Testis (tissue), 5 donors: ENCODE measurements at places on chromosomes 1 and 21. TPM values are rescaled to one million over a fixed set of nuclear protein-coding genes. Genes with fewer than 3 reads are reported as not detected.

ZBTB8B gene
- 0.55 TPM for total RNA-seq

ZNF648 gene
- 5.0 TPM for total RNA-seq

FCRL5 gene
- total RNA-seq: 1.1 TPM

KRTAP13-2 gene
- not detected for total RNA-seq

TMEM52 gene
- 143 TPM for total RNA-seq

SPRR1A gene
- not detected for total RNA-seq

DNA sequence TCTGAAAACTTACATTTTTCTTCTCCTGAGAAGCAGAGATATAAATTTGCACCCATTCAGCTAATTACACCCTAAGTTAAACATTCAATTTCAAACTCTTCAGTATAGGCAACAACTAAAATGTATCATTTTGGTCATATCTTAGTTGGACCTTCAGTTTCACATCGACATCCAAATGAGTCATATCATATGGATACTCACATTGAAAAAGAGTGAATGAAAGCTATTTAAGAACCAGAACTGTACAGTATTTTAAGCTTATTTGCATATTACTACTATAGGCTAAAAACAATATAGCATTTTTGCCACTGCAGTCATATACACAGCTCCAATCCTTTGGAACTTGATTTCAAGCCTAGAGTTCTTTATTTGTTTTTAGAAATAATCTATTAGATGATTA, 33.6 kb downstream of the USP25 start:
- DNase-seq: no peak
- H3K27me3 ChIP-seq: no peaks in the 10 kb centered on the region
- no peak overlapping the region for H3K27ac ChIP-seq
- no peaks in the 10 kb centered on the region for H3K36me3 ChIP-seq

- H3K27ac ChIP-seq: no peak overlapping the region
- no peaks in the 10 kb centered on the region for H3K36me3 ChIP-seq
- H3K4me3 ChIP-seq: no peak overlapping the region
- H3K27me3 ChIP-seq: no peaks in the 10 kb centered on the region
- no peak for DNase-seq
Observed at GRCh38 chr21:37561506-37561905, 194.9 kb downstream of the DYRK1A start.

- H3K4me3 ChIP-seq: no peak overlapping the region
- H3K27me3 ChIP-seq: no peaks in the 10 kb centered on the region
- DNase-seq: no peak
Observed at GRCh38 chr1:20487236-20487590, 1.2 kb upstream of the CAMK2N1 start.

DNA sequence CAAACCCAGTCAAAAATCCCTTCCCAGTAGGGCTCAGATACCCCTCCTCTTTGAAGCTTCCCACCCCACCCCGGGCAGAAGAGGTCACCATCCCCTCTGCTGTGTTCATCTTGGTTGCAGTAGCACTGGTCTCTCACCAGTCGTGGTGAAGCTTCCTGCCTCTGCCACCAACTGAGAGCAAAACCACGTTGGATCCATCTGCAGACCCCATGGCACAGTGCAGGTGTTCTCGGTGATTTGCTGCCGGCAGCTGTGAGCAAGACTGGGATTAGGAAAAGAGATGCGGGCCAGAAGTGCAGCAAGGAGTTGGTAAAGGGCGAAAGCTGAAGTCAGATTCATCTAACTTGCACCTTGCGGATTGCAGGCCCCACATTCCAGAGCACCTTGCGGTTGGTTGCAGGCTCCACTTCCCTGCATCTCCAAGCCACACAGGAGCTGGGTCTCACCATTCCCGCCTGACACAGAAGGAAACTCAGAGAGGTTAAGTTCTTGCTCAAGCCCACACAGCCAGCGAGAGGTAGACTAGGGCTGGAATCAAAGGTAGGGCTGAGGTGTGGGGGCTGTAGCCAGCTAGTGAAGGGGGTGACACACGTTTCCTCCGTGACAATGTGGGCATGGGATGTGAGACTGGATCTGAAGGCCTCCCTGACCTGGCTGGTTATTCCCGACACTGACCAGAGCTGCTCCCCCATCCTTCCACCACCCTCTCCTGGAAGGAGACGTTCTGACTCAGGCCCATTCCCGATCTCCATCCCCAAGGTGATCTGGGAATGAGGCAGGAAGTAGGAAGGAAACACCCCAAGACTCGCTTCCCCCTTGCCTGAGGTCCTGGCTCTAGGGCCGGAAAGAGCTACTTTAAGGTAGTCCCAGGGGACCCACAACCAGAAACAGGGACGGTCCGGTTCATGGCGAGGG, 3.3 kb upstream of the FAM110D start:
- no peaks in the 10 kb centered on the region for H3K36me3 ChIP-seq
- no peak overlapping the region for H3K4me3 ChIP-seq
- no peaks in the 10 kb centered on the region for H3K27me3 ChIP-seq
- no peak overlapping the region for H3K27ac ChIP-seq
- no peaks in the 10 kb centered on the region for H3K4me1 ChIP-seq

- peak; percentile 90 for DNase-seq
- H3K4me3 ChIP-seq: no peak overlapping the region
- H3K36me3 ChIP-seq: no peaks in the 10 kb centered on the region
- H3K4me1 ChIP-seq: peaks cover 22% of the 10 kb centered on the region
- H3K27me3 ChIP-seq: no peaks in the 10 kb centered on the region
- peak overlapping the region; percentile 80 for H3K27ac ChIP-seq
Observed at GRCh38 chr1:3312898-3313575, 141.4 kb upstream of the ARHGEF16 start.

DNA sequence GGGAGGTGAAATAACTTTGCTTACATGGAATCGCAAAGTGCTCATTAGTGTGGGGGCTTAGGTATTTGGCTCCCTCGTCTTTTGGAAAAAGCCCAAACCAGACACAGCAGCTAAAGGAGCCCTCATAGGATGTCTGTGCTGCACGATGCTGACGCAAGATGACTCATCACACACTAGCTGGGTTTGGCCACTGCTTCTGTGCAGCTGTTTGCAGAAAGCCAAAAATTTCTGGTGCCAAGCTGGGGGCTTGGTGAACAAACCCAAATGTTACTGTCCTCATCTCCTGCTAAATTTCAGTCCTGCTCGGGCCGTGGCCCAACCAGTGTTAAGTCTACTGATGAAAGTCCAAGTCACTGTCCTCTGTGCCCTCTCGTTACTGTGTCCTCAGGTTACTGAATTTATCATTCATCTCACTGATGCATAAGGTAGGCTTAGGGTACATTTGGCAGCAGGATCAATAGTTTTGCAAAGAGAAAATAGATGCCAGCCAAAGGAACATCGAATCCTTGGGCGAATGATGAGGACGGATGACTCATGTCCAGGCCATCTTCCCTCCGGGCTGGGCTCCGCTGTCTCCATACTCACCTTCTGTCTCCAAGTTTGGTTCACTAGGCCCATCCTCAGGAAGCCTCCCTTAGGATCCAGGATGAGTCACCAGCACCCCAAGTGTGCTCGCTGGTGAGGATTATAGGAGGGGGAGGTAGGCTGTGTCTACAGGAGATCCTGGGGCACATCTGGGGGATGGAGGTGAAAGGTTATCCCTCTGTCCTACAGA, 177.7 kb downstream of the ADSS2 start:
- H3K27ac ChIP-seq: peak overlapping the region; percentile 37
- H3K4me1 ChIP-seq: peaks cover 5% of the 10 kb centered on the region
- DNase-seq: peak; percentile 51
- no peaks in the 10 kb centered on the region for H3K27me3 ChIP-seq
- no peak overlapping the region for H3K4me3 ChIP-seq
- no peaks in the 10 kb centered on the region for H3K36me3 ChIP-seq

- no peak overlapping the region for H3K4me3 ChIP-seq
- H3K36me3 ChIP-seq: no peaks in the 10 kb centered on the region
- DNase-seq: no peak
- H3K27ac ChIP-seq: no peak overlapping the region
- no peaks in the 10 kb centered on the region for H3K4me1 ChIP-seq
- no peaks in the 10 kb centered on the region for H3K27me3 ChIP-seq
Observed at GRCh38 chr1:110241516-110241915, 31.4 kb downstream of the KCNC4 start.

- H3K36me3 ChIP-seq: no peaks in the 10 kb centered on the region
- DNase-seq: no peak
- no peak overlapping the region for H3K4me3 ChIP-seq
Observed at GRCh38 chr1:180994262-180994661, 28.4 kb downstream of the STX6 start.

DNA sequence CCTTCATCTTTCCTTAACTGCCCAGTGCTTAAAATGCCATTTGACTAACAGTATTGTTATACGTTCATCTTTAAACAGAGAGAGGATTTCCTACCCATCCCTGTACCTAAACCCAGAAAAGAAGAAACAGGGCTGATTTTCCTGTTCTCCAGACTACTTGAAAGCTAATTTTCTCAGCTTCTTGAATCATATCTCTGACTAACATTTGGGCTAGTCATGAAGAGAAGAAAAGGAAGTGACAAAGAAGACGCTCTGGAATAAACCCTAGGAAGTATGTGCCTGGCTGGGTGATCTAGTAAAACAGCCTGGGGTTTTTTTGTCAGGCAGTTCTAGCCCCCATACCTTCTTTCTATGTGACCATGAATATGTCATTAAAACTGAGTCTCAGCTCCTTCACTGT, 44.8 kb upstream of the SGIP1 start:
- H3K4me1 ChIP-seq: no peaks in the 10 kb centered on the region
- no peaks in the 10 kb centered on the region for H3K27me3 ChIP-seq
- no peaks in the 10 kb centered on the region for H3K36me3 ChIP-seq
- H3K4me3 ChIP-seq: no peak overlapping the region

DNA sequence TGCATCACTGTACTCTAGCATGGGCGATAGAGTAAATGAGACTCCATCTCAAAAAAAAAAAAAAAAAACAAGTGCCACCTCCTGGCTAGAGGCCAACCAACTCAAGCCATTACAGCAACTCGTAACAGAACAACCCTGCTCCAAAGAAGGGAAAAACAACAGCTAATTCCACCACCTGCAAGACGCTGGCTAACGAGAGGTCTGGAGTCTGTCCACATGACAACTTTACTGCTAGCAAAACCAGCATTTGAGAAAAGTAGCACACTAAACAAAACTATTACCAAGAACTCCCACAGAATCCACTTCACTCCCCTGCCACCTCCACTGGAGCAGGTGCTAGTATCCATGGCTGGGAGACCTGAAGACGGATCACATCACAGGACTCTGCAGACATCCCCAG, 24.1 kb upstream of the EGLN1 start:
- H3K27ac ChIP-seq: no peak overlapping the region
- no peaks in the 10 kb centered on the region for H3K4me1 ChIP-seq
- H3K36me3 ChIP-seq: no peaks in the 10 kb centered on the region
- no peak overlapping the region for H3K4me3 ChIP-seq
- DNase-seq: no peak
- H3K27me3 ChIP-seq: no peaks in the 10 kb centered on the region

- H3K36me3 ChIP-seq: no peaks in the 10 kb centered on the region
- peaks cover 12% of the 10 kb centered on the region for H3K4me1 ChIP-seq
- no peak overlapping the region for H3K27ac ChIP-seq
- no peak for DNase-seq
- H3K4me3 ChIP-seq: no peak overlapping the region
Observed at GRCh38 chr1:59682396-59683080, 132.2 kb upstream of the HOOK1 start.

DNA sequence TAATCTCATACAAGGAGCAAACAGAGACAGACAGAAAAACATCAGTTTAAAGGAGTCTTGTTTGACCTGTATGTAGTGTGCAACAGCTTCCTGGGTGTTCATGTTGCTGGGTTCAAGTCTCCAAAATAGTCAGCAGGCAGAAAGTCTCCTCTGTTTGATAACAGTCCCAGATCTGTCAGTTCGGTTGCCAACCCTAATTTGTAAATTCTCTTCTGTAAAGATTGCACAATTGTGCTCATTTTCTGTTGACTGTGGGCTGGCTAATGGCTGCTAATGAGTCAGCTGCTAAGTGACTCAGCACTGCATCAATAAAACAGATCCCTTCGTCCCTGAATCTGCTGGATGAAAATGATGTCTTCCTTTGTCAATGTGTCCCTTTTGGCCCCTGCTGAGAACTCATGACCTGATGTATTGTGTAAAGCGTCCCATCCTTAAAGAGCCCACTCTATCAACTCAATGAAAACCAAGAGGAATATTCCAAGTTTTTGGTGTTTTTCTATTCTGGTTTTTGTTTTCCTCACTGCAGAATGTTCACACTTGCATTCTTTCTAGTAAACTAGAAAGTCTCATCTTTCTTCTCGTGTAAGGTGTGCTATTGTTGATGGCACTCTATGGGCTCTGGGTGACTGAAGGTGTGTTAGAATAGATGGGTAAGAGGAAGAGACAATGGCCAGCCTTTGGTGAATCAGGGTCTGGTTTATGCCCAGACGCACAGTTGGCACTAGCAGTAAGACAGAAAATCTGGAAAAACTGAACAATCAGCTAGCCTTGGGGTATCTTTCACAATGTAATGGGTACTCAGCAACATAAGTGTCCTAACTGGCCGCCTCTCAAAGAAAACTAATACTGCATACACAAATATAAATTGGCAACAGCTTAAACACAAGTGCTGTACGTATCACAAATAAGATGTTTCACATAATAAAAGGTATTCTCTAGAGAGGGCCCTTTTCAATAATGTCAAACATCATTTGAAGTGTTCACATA, 75.1 kb upstream of the SIPA1L2 start:
- no peaks in the 10 kb centered on the region for H3K27me3 ChIP-seq
- peak; percentile 43 for DNase-seq
- no peak overlapping the region for H3K27ac ChIP-seq
- no peaks in the 10 kb centered on the region for H3K4me1 ChIP-seq

DNA sequence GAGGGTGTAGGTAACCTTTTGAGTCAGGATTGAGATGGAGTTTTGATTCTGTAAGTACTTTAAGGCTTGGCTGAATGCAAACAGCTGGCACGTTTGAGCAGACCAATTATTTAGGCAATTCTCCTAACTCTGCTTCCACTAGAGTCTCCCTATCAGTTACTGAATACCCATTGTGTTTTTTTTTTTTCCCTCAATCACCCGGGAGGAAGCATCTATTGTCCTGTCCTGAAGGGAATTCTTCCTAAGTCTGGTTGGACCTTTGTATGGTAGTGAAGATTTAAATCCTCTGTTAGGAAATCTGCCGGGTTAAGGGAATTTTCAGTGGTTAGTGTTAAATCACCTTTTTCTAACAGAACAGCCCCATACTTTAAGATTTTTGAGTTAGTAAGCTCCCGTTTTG, 571.2 kb upstream of the USP24 start:
- DNase-seq: no peak
- no peak overlapping the region for H3K4me3 ChIP-seq
- no peak overlapping the region for H3K27ac ChIP-seq
- H3K4me1 ChIP-seq: no peaks in the 10 kb centered on the region
- no peaks in the 10 kb centered on the region for H3K36me3 ChIP-seq

- peak; percentile 43 for DNase-seq
- no peaks in the 10 kb centered on the region for H3K36me3 ChIP-seq
- peak overlapping the region; percentile 79 for H3K27ac ChIP-seq
- H3K4me1 ChIP-seq: peaks cover 17% of the 10 kb centered on the region
- peak overlapping the region; percentile 72 for H3K4me3 ChIP-seq
- no peaks in the 10 kb centered on the region for H3K27me3 ChIP-seq
Observed at GRCh38 chr1:117606649-117607430, 992 bp downstream of the TENT5C start.

DNA sequence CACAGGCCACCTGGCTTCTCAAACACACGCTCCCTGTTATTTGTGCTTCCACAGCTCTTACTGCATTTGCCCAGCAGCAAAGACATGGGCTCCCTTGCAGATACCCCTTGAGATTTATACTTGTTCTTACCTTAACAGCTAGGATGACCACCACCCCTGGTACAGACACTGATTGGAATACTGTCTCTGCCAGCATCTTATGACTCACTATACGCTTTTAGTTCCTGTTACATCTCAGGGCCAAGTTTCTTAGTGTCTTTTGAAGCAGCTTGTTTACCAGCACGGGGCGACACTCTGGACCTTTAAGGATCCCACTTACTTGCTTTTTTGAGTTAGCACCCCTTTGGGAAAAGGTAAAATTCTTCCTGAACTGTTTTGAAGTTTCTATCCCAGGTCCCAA, 874.8 kb downstream of the KCNT2 start:
- H3K4me1 ChIP-seq: no peaks in the 10 kb centered on the region
- DNase-seq: no peak
- H3K27ac ChIP-seq: no peak overlapping the region
- H3K4me3 ChIP-seq: no peak overlapping the region
- H3K36me3 ChIP-seq: no peaks in the 10 kb centered on the region
- no peaks in the 10 kb centered on the region for H3K27me3 ChIP-seq
